ENCODE measurements at places on chromosomes 12 and 14. TPM values are rescaled to one million over a fixed set of nuclear protein-coding genes. Genes with fewer than 3 reads are reported as not detected.

DNA sequence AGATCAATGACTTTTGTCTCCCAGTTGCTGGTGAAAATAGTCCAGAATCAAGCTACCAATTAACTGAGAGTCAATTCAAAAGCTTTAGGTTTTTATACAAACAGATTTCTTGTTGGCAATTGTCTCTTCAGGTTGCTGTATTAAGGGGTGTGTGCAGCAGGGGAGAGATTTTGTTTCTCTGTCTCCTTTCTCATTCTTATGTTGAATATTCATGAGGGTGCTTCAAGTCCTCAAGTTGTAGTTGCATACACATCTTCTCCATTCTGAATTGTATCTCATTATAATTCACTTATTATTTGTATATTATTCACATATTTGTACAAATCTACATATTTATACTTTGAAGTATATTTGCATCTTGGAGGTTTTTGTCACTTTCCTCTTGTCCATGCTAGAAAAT, 126.7 kb upstream of the PTPRQ start:
- DNase-seq: no peak

GRCh38 chr14:97021001-97021400, 223.8 kb downstream of the VRK1 start:
- no peak for DNase-seq

DNA sequence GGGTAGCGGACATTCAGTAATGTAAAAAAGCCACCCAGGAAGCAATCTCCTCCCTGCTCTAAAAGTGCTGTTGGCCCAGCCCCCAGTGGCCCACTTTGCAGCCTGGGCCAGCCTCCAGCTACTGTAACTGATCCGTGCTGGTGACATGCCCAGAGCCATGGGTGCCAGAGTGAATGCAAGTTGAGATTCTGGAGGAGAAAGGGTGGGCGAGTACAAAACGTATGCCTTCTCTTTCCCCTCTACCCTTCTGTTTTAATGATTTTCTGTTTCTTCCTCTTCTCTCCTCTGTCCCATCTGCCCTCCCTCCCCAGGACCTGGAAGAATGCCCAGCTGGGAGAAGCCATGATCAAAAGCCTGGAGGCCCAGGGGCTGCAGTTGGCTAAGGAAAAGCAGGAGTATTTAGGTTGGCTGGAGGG, 16.9 kb downstream of the PLEKHD1 start:
- no peak for DNase-seq

- no peak for DNase-seq
Measured at GRCh38 chr12:53604581-53604980, 21.6 kb downstream of the ATF7 start.

GRCh38 chr12:105667973-105668743, 337.7 kb downstream of the C12orf75 start:
- DNase-seq: no peak

- DNase-seq: no peak
Measured at GRCh38 chr12:115185506-115185905, 501.5 kb upstream of the TBX3 start.

DNA sequence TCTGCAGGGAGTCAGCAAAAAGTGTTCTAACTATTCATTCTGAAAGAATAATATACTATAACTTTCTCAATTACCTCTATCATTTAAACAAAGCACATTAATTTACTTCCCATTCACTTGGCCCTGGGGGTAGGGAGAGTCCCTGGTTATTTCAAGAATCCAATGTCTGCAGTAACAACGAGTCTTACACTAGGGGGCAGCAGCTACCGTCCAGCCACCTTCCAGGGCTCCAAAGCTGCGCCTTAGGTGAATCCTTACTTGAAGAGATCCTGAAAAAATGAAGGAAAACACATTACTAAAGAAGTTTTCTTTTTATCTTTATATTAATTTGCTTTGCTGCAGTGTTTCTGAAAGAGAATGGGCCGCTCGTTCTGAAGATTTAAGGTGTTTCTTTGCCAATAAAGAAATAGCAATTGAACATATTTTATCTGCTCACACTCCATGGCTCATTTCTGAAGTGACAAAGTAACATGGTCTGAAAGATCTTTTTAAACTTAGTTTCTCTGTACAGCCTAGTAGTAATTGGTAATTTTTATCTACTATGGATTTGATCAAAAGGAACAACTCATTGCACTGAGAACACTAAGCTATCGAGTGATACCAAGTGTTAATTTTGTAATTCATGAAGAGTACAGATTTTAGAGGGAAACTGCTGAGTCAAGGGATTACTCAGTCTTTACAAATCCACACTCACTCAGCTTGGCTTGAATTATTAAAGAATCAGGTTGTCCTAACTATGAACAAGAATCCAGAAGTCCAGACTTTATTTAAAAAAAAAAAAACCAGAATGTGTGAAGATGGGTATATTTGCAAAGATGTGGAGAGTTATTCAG, 27.6 kb downstream of the BHLHE41 start:
- no peak for DNase-seq

GRCh38 chr12:12628013-12628412, 16.3 kb downstream of the CREBL2 start:
- DNase-seq: no peak

GRCh38 chr12:64325055-64325454, 65.5 kb downstream of the C12orf56 start:
- no peak for DNase-seq

GRCh38 chr12:119679081-119679480, 11.1 kb downstream of the PRKAB1 start:
- no peak for DNase-seq

- no peak for DNase-seq
Measured at GRCh38 chr14:25032092-25032784, 17.7 kb downstream of the STXBP6 start.

GRCh38 chr14:51056421-51056820, 38.5 kb downstream of the TRIM9 start:
- DNase-seq: no peak

DNA sequence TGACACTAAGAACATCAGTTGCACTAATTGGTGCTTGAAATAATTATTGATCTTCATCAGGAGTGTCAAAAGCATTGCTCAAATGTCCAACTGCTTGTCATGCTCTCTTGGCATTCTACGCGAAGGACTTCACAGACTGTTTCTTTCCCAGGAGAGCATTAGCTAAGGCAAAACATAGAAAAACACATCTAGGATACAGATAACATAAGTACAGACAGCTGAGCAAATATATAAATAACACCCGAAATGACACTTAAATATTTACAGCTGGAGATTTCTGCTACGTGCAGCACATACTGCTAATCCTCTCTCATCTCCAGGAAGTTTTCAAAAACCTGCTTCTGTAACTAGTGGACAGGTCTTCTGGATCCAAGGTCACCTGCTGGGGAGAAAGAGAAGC, 120.0 kb upstream of the PRMT8 start:
- no peak for DNase-seq

DNA sequence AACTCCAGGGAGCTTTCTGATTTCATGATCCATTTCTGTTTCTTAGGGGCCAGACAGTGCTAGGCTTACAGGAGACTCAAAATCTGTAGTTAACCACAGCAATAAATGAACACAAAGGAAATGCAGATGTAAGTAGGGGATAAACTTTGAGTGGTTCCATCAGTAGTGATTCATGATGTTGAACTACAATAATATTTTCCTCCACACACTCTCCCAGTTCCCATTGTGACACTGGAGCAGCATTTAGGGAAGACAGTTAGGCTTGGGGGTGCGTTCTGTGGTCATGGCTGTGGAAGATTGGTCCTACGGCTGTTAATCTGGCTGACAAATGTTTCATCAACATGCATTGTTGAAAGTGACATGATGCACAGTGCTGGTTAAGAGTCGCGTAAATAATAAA, 66.9 kb downstream of the HMGA2 start:
- no peak for DNase-seq

GRCh38 chr12:97800561-97800960, 338.0 kb downstream of the RMST start:
- no peak for DNase-seq

GRCh38 chr12:103457471-103457870, 38.3 kb downstream of the C12orf42 start:
- no peak for DNase-seq

DNA sequence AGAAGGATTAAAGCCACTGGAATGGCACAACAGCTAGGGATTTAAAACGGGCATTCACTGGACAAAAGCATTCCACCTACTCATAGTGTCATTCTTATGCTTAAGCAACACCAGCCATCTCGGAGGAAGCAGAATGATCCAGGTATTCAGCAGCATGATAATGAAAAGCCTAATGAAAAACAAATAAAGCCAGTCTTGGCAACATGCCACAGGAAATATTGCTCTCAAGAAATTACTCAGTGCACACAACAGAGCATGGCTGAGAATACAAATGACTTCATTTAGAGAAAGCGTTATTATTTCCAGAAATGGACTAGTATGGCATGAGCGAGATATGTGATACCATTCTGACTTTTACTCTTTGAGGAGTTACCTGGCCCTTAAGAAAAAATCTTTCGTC, 442.2 kb downstream of the APAF1 start:
- no peak for DNase-seq

- no peak for DNase-seq
Measured at GRCh38 chr12:28958553-28959195, 190.4 kb upstream of the FAR2 start.

- no peak for DNase-seq
Measured at GRCh38 chr14:85387181-85387580, 142.8 kb upstream of the FLRT2 start.

DNA sequence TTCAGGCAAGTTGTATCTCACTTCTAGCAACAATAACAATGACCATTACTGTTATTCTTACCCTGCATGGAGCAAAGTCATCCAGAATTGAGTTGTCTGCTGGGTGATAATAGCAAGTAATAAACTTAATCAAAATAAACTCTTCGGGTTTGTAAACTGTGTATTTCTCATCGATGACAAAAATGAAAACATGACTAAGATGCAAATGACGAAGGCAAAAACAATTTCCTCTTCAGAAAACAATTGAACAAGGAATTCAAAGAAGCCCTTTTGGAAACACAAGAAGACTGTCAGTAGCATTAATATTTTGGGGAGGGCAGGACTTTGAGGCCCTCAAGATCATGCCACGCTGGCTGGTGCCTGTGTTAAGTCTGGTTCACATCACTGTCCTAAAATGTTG, 232.0 kb downstream of the BTG1 start:
- no peak for DNase-seq

- DNase-seq: no peak
Measured at GRCh38 chr14:49997991-49998390, 105.1 kb downstream of the ARF6 start.

DNA sequence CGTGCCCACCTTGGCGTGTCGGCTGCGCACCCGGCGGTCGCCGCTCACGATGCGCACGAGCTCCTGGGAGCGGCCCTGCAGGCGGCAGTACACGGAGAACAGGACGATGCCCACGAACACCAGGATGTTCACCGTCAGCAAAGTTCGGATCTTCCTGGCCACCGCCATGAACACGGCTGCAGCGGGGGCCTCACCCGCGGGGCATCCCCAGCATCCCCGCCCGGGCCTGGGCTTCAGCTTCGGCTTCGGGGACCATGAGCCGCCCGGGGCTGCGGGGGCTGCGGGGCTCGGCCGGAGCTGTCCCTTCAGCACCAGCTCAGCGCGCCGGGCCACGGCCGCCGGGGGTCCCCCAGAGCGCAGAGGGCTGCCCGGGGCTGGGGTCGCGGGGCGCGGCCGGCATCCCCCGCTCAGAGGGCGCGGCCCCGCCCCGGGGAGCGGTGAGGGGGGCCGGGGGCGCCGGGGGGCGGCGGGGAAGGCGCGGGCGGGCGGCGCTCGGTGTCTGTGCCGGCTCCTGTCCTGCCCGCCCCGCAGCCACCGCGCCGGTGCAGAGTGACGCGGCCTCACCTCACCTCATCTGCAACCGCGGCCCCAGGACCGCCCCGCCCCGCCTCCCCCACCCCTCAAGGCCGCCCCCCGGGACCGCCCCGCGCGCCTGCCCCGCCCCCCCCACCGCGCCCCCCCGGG, at the start of gene GALNT9:
Gene GALNT9, minus strand, starts transcription at position 554 of the 684 bp plus-strand sequence. Its CDS starts 386 bp downstream, at position 168.
- no peak for DNase-seq

GRCh38 chr12:2320841-2321240, 268.1 kb downstream of the CACNA1C start:
- no peak for DNase-seq

- DNase-seq: no peak
Measured at GRCh38 chr12:89828575-89828974, 119.9 kb upstream of the ATP2B1 start.

PLEKHG3 gene
- 45.9 TPM for total RNA-seq

P2RX2 gene
- total RNA-seq: 0.74 TPM

KRT7 gene
- total RNA-seq: 122 TPM

RDH5 gene
- 119 TPM for total RNA-seq

SLC25A47 gene
- total RNA-seq: not detected

BMAL2 gene
- 1.2 TPM for total RNA-seq

B4GALNT1 gene
- 0.36 TPM for total RNA-seq

PPP1R36 gene
- total RNA-seq: 0.63 TPM

ADAM21 gene
- total RNA-seq: not detected

CHMP4A gene
- total RNA-seq: 82.7 TPM

C14orf132 gene
- 4.3 TPM for total RNA-seq
